Stimulated activated CD4-positive, alpha-beta T cell treated with anti-CD3 and anti-CD28 coated beads, Interleukin-1b, Interleukin-23, amount 100 ng/mL, for 4 hours (primary cell): ENCODE measurements at places on chromosomes 1 and 21.

GRCh38 chr1:166721145-166721544 lies 118.1 kb upstream of the POGK start:
- no peak for DNase-seq

DNA sequence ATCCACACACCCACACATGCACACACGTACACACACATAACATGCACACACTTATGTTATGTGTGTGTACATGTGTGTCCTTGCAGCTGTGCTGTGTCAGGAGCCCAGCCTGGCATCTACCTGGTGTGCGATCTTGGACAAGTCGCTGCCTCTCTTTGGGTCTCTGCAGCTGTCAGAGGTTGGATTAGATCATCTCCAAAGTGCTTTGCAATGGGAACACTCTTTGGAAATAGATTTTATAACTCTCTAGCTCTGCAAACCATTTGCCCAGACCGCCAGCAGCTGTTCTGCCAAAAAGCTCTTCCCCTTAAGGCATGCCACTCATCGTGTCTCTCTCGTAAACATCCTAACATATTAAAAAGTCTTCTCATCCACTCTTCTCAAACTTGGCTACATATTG lies 4.7 kb downstream of the PKP1 start:
- DNase-seq, result no peak

DNA sequence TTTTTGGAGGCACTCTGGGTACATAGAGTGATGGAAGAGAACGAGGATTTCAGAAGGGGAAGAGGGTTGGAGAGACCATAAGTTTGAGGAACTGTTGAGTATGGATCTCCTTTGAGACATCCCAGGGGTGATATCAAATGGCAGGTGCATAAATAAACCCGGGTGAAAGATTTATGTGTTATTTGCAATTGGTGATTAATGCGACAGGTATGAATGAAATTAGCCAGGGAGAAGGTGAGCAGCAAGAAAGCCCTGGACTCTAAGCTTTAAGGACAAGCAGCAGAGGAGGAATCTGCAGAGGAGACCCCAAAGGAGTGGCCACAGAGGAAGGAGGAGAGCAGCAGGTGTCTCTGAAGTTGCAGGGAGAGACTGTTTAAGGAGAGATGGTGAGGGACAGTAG lies 8.8 kb upstream of the REN start:
- no peak for DNase-seq

DNA sequence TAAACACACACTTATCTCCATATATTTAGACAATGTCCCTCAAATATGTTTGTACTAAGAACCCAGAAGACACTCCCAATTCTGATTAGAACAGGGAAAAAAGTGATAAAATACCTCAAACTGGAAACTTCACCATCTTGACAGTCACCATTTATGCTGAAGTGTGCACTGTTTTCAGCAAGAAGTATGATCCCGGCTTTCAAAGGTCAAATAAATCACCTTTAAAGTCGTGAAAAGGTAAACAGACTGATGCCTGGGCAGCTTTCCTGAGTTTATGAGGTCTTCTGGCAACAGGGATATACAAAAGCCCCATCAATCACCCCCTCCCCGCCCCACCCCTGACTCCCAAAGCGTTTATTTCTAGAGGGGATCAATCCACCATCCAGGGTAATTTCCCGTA lies 37.9 kb downstream of the HLX start:
- no peak for DNase-seq

DNA sequence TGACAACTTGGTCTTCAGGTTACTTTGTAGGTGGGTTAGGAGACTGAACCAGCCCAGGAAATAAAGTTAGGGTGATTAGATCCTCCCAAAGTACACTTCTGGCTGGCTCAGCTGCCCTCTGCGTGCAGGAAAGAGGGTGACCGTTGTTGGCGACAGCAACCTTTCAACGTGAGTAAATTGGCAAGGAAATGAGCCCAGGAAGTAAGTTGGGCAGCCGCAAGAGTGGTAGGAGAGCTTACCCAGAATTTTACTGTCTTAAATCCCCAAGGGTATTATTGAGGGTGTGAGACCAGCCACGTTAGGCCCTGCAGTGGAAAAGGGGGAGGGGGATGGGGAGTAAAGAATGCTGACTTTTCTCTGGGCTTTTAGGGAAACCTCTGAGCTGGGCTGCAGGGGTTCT lies 1.6 kb downstream of the TENT5C start:
- no peak for DNase-seq

- DNase-seq, result no peak
Measured at GRCh38 chr1:84073266-84073665, 70.8 kb upstream of the PRKACB start.

DNA sequence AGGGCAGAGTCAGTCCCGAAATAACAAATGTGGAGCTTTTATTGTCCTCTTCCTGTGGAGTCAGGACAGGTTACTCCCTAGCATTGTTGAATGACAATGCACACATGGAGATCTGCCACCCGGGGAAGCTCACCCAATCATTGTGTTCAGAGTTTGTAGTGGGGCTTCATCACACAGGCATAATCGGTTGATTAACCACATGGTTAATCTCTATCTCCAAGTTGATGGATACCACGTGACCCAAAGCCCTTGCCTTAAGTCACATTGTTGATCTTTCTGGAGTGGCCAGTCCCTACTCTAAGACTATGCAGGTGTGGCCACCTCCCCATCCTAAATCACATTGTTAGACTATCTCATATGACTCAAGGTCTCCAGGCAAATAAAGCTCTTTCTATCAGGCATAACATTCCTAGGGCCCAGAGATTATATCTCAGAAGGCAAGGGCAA lies 2.6 kb upstream of the C1orf141 start:
- DNase-seq, result no peak

GRCh38 chr1:28259934-28260802 lies 850 bp downstream of the SESN2 start:
- peak; percentile 36 for DNase-seq

- DNase-seq, result no peak
Measured at GRCh38 chr1:34060901-34061415, 104.1 kb downstream of the CSMD2 start.

GRCh38 chr1:59947047-59947938 lies 20.7 kb upstream of the CYP2J2 start:
- DNase-seq, result peak; percentile 11

- DNase-seq, result no peak
Measured at GRCh38 chr1:41610361-41610760, 125.9 kb upstream of the EDN2 start.

DNA sequence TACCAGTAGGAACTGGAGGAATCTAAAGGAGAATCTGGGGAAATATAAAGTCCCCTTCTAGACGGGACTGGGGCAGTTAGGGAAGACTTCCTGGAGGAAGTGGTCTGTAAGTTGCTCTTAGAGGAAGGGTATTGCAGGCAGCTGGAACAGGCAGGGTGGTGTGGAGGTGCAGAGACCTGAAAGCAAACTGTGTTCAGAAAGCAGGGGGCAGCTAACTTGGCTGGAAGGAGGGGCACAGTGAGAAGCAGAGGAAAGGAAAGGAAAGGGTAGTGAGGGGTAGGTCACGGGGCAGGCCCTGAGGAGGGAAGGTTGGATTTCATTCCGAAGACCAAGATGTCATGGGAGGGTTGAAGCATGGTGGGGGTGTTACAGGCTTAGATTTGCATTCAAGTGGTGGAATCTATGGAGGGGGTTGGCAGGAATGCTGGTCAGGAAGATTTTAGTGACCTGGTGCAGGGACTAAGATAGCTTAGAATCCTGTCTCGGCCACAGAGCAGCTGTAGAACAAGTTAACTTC lies 240.7 kb downstream of the FOXD2 start:
- no peak for DNase-seq

GRCh38 chr1:180194546-180195207 lies 35.4 kb upstream of the LHX4 start:
- no peak for DNase-seq

DNA sequence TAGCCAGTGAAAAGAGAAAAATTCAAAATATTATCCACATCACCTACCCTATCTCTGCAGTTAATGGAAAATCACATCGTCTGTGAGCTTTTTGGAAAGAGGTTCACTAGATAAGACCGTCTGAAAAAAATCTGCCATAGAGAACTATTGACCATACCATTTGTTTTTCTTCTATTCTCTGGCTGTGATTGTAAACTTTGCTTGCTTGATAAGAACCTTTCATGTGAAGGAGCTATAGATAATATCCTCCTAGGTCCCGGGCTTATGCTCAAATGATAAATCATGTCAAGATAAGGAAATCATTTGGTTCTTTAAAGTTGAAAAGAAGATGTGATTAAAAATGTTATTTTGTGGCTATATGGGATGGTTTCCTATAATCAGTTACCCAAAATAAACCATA lies 369.9 kb downstream of the SIPA1L2 start:
- no peak for DNase-seq

DNA sequence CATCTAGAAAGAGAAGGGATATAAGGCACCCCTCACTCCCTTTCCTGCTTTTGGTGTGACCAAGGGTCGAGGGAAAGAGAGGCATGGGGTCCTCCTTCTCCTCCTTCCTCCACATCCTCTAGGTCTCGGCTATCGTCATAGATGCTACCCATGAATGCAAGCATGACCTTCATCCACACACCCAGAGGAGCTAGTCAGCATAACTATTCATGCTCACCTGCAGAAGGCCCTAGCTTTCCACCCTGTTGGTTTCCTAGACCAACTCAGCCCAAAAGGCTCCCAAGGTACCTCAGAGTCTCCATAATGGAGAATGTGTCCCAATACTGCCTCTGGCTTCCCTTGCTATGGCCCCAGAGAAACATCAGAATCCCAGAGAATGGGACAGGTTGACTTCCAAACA lies 33.2 kb downstream of the MSTO1 start:
- no peak for DNase-seq

DNA sequence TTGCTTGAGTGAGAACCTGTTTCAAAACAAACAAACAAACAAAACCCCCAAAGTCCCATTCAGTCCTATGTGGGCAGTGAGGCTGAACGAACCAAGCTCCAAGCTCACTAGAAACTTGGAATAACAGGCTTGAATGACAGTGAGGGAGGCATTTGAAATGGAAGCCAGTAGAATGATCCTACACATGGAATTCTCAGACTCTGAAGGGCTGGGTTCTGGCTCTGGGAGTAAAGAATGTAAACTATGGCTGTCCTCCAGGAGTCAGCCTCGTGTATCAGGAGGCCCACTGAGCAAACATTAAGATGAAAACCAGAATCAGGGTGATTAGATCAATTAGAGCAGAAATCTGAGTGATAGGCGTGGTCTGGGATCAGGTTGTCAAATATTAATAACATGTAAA lies 14.9 kb downstream of the PCP4L1 start:
- no peak for DNase-seq

GRCh38 chr1:24558902-24559791 lies 3.3 kb downstream of the NCMAP start:
- DNase-seq, result no peak

DNA sequence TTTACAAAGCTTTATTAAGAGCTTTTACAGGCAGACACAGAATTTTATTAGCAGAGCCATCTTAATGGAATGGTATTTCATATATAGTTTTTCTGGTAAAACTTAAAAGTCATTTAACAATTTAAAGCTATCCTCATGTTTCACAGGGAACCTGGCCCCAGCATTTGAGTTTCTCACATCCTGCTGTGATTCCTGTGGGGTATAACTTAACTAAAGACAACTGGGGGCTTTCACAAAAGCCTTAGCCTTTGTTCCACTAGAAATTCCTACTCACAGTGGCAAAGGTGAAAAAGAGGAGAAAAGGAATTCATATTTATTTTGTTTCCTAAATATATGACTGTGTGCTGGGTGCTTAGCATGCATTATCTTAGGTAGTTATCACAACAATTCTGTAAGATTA lies 233.9 kb downstream of the DENND1B start:
- DNase-seq, result no peak
